Stimulated activated naive CD8-positive, alpha-beta T cell treated with anti-CD3 and anti-CD28 coated beads, Interleukin-15, Interleukin-2, amounts not matched to agents 100 U/mL and 50 U/mL, for 24 hours (primary cell): ENCODE measurements at places on chromosomes 5 and 9.

- DNase-seq, result no peak
Measured at GRCh38 chr5:58412081-58412480, 47.8 kb downstream of the PLK2 start.

GRCh38 chr9:120151149-120151548, 428.8 kb downstream of the CDK5RAP2 start:
- no peak for DNase-seq

DNA sequence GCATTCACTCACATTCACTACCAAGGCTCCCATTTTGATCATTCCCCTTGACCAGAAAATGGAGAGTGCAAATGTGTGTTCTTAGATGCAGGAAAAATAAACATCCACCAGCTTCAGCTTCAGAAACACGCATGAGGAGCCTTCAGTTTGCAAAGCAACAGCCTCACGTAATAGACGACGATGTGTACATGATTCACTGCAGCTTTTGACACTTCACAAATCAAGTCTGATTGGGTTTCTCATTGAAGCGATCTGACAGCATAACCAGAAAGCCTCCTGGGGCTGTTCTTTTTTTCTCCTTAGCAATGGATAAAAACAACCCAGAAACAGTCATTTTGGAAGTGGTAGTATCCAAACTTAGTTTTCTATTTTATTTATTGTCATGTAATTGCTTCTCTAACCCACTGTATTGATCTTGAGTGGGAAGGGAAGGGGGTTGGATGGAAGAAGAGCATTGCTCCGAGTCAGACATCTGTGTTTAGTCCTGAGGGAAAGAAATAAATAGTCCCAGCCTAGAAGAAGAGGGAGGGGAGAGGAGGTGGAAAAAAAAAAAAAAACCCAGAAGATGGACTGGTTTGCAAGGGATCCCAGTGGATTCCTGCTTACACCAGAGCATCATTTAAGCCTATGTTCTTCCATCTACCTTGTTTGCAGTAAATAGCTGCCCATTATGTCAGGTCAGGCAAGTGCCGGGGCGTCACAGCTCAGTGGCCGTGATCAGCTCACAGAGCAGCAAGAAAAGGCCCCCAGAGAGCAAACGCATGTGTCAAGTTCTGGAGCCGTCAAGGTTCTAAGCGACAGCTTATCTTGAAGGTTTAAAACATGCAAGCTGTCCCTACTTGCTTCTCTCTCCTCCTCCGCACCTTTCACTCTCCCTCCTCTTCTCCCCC, 190.2 kb upstream of the SNX2 start:
- DNase-seq, result no peak

- no peak for DNase-seq
Measured at GRCh38 chr5:79225026-79225425, 10.9 kb upstream of the JMY start.

GRCh38 chr5:142400415-142400814, 75.6 kb upstream of the SPRY4 start:
- no peak for DNase-seq

DNA sequence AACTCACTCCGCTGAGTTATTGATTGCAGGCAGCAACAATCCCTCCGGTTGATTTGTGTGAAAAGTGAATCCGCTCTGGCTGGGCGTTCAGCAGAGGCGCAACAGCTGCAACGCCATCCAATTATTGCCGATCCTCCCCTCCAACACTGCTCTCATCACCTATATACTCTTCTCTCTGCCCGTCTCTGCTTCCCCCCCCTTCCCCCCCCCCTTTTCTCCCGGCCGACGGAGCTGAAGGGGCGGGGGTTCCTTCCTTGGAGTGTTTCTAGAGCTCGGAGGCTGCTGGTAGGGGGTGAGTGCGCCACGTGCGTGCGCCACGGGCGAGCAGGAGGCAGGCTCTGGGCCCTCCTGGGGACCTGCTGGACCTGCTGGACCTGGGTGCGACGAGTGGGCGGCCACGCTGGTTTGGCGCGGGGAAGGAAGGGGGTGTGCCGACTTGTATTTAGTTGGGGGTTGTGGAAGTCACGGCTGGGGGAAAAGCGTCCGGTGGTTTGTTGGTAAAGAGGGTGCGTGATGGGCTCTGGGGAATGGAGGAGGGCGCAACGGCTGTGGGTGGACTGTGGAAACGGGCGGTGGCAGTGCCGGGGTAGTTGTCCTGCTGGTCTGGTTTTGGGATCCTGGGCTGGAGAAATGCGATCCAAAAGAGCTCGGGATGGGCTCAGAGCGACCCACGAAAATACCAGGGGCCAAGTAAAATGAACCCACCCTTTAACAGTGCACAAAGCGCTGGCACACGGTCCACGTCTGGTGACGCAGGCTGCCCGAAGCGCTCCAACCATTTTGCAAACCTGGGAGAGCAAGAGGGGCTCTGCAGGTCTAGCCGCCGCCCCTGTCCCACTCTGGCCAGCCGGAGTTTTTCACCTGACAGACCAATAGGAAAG, 6.4 kb upstream of the MEF2C start:
- DNase-seq, result peak; percentile 16

DNA sequence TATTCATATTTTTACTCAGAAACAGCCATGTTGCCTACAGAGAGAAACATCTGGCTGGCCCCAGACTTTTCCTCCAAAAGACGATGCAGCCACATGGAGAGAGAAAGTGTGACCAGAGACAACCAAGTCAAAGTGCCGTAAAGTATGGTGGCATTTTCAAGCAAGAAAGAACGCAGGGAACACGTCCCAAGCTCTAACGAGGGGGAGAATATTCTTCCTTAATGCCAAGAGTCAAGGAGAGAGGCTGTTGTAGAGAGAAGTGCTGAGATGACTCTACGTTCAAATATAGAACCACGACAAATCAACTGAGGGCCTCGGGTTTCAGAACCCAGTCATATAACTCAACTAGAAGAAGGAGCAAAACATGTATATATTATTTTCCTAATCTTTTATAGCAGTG, 55.9 kb downstream of the FNBP1 start:
- no peak for DNase-seq

GRCh38 chr5:78341440-78341839, 19.0 kb upstream of the SCAMP1 start:
- no peak for DNase-seq

GRCh38 chr9:136553581-136553980, 7.7 kb upstream of the NOTCH1 start:
- DNase-seq, result no peak

- DNase-seq, result no peak
Measured at GRCh38 chr5:66518052-66518451, 78.1 kb upstream of the MAST4 start.

DNA sequence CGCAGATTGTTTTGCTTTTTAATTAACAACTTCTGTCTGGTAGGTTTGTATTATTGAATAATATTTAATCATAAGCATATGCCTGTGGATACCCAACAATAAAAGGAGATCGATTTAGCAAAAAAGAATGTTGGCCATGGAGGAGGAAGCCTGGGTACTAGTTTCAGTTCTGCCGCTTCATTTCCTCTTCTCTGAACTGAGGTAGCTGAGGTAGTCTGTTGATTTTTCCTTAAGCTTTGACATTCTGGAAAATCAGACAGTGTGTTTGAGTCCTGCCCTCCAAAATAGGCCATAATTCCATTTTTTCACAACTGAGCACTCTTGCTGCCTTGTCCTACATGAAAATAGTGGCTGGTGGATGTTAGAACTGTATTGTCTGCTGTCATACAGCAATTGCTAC, 6.0 kb upstream of the GPR21 start:
- DNase-seq, result no peak

GRCh38 chr9:101307051-101307450, 77.8 kb downstream of the BAAT start:
- DNase-seq, result no peak

GRCh38 chr9:133635098-133635497, 1.1 kb upstream of the DBH start:
- DNase-seq, result no peak

- no peak for DNase-seq
Measured at GRCh38 chr9:71766663-71767062, 1.6 kb downstream of the CEMIP2 start.

- no peak for DNase-seq
Measured at GRCh38 chr9:104872656-104873488, 55.1 kb downstream of the ABCA1 start.

- DNase-seq, result no peak
Measured at GRCh38 chr5:175621971-175622370, 35.9 kb upstream of the HRH2 start.

DNA sequence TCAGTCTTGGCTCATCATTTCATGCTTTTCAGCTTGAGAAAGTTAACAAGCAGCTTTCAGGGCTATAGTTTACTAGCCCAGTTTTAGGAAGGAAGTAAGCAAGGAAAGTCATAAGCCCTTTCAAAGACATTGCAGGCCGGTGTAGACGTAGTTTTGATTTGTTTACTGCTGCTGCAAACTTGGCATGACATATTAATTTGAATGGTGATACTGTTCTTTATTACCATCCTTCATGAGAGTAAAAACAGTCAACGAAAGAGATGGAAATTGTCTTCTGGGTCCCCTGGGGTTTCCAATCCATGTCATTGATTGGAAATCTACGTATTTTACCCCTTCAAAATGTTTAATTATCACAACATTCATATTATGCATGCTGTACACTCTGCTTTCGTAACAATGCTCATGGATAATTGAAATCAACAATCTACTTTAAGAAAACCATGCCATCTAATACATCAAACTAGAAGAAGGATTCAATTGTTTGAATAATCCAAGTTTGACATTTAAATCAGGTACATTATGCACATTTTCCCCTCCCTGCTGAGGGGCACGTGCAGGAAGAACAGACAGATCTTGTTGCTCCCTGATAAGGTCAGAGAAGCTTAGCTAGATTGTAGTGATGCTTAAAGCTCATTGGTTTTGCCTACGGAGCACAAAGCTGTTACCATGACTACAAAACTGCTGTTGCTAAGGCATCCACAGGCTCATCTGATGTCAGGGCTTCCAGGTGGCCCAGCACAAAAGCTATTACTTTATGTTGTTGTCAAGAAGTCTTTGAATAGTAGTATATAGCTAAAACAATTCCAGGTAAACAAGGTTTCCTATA, 139.9 kb upstream of the PRLR start:
- no peak for DNase-seq

DNA sequence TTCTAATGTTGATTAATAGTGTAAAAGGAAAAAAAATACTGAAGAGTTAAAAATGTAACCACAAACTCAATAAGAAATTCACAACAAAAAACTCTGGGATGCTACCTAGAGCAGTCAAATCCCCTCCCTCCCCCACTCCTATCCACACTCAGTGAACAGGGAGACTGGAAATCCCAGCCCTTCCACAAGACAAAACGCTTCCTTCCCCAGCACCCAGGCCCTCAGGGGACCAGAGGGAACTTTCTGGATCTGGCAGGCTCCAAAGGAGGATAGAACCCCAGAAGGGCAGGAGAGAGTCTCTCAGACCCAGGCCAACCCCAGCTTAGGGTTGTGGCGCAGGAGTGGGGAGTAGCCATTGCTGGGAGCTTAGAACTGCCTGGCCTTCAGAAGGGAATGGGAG, 55.0 kb downstream of the DCP2 start:
- DNase-seq, result no peak

DNA sequence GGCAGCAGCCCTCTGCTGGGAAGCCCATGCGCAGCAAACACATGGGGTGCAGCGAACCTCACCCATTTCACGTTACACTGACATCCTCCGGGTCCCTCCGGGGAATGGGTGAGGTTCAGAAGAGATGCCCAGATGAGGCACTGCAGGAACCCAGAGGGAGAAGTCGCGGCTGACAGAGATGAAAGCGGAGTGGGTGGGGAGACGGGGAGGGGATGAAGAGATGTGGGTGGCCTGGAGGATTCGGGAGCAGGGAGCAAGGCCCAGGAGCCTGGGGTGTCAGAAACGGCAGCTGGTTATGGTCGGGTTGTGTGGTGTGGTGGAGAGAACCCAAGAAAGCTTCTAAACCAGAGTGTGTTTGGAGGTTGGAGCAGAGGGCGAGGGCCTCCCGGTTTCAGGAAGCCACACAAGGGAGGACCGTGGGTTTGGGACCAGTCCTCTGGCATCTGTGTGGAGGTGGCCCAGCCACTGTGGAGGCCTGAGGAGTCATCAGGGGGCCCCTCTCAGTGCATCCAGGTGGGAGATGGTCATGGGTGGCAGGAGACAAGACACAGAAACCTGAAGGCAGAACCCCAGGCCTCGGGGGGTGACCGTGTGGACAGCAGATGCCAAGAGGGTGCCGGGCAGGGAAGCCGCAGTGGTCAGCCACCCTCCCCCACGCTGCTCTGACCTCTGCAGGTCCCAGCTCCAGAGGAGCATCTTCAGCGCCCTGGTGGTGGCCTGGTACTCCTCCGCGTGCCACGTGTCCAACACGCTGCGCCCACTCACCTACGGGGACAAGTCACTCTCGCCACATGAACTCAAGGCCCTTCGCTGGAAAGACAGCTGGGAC, 8.6 kb downstream of the UCK1 start:
- no peak for DNase-seq
